ENCODE measurements at places on chromosomes 6 and 20.

- peak; percentile 30 for DNase-seq
Observed at GRCh38 chr6:15287670-15288375, 42.0 kb downstream of the JARID2 start.

GRCh38 chr6:125584468-125584939 is 164.9 kb upstream of the HEY2 start:
- no peak for DNase-seq

DNA sequence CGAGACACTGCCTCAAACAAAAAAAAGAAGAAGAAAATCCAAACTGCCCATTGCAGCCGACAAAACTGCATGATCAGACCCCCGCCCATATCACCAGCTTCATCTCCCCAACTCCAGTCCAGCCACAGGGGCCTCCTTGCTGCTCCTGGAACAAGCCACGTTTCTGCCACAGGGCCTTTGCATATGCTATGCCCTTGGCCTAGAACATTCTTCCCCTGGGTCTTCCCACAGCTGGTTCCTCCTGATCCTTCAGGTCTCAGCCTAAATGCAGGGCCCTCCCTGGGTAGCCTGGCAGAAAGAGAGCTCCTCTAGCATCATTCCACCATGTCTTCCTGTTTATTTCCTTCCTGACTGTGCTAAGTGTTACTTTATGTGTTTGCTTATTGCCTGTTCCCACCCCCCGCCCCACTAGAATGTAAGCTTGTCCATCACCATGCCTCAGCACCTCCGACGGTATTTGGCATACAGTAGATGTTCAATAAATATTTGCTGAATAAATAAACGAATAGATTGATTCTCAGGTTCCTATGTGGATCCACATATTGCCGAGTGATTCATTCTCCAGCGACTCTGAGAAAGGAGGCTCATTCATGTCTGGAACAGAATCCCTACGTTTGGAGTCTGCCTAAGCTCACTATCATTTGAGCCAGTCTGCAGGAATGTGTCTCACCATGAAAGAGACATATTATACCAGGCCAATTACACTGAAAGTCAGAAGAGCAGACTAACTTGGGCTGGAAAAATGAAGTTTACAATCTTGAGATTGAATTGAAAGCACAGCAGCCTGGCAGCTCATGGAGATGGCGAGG is 56.1 kb downstream of the NFATC2 start:
- no peak for DNase-seq

DNA sequence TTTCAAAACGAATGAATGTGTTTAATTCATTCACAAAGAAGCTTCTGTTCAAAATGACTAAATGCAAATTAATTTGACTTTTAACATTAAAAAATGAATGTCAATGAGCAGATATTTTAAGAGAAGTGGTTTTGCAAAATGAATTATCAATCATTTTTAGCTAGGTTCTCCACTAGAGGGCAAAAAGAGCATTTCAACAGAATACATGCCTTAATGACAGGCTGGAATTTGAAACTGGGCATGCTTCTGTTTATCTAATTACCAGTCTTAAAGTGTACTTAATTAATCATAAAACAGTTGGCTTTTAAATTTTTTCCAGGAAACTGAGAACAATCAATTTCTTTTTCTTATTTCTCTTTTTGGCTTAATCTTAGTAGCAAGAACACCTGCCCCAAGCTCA is 63.8 kb upstream of the TINAG start:
- DNase-seq, result no peak

- DNase-seq, result no peak
Observed at GRCh38 chr6:74574794-74575193, 631.1 kb downstream of the COL12A1 start.

- no peak for DNase-seq
Observed at GRCh38 chr6:169190144-169190584, 63.5 kb downstream of the THBS2 start.

- DNase-seq, result no peak
Observed at GRCh38 chr6:15481390-15482291, 181.2 kb downstream of the DTNBP1 start.

- no peak for DNase-seq
Observed at GRCh38 chr6:142823256-142823902, 121.6 kb downstream of the HIVEP2 start.

DNA sequence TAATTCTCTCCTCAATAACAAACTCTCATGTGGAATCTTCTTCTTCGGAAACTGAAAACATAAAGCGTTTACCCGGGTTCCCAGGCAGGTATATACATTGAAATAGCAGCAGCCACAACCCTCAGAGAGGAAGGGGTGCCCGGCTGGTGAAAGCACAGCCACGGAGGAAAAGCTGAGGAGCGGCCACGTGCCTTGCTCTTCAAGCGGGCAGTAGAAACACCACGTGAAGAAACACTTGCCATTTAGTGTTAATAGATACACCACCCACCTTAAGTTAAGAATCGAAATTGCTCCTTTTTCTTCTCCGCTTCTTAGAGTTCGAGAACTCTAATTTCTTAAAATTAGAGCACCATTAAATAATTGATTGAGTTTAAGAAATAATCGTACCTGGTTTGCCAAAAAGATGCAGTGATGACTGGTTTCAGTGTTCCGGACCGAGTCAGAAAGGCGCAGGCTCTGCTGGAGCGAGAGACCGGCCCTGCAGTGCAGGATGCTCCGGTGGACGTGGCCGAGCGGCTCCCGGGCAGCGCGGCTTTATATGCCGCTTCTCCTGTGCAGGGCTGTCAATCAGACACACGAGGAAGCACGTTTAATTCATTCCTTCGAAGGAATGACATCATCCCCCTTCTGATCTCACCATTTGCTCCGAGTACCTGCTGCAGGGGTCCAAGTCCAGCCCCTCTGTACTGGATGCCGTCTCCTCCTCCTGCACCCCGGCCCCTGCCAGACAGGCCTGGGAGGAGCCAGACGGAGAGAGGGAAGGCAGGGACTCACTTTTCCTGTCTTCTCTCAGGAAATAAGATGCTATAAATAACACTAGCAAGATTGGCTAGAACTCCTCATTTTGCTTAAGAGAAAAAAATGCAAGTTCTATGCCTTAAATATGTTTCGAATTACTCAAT is at the start of gene THBS2:
Gene THBS2 (minus strand): TSS at position 510 of the 902 bp plus-strand sequence. CDS start 3,062 bp downstream, outside the sequence.
- no peak for DNase-seq

GRCh38 chr6:104421650-104422049 is 438.1 kb downstream of the HACE1 start:
- no peak for DNase-seq

GRCh38 chr20:1264727-1265126 is 1.4 kb upstream of the SNPH start:
- no peak for DNase-seq

- no peak for DNase-seq
Observed at GRCh38 chr20:34377072-34377847, 14.2 kb downstream of the ITCH start.

DNA sequence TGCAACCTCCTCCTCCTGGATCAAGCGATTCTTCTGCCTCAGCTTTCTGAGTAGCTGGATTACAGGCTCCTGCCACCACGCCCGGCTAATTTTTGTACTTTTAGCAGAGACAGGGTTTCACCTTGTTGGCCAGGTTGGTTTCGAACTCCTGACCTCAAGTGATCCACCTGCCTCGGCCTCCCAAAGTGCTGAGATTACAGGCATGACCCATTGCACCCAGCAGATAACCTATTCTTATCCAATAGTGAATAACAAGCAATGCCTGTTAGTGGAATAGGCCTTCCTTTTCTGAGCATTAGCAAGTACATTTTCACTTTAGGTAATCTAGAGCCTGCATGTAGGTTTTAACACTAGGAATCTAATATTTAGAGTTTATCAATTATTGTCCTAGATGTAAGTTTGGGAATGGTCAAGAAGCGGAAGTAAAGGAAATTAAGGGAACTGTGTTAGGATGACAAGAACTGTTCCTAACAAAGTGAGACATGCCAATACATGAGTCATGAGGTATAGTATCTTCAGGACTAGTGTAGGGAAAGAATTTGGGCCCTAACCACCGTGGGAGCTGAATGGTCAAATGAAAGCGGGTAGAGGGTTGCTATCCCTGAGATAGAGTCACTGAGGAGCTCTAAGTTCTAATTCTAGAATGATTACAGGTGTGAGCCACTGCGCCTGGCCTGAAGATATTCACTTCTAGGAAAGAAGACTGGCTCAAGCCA is 15.0 kb downstream of the BLTP3A start:
- no peak for DNase-seq
